NCI-H2081 treated with DMSO at 0.1 percent for 48 hours (cell line): ENCODE measurements at places on chromosomes 2 and 18.

DNA sequence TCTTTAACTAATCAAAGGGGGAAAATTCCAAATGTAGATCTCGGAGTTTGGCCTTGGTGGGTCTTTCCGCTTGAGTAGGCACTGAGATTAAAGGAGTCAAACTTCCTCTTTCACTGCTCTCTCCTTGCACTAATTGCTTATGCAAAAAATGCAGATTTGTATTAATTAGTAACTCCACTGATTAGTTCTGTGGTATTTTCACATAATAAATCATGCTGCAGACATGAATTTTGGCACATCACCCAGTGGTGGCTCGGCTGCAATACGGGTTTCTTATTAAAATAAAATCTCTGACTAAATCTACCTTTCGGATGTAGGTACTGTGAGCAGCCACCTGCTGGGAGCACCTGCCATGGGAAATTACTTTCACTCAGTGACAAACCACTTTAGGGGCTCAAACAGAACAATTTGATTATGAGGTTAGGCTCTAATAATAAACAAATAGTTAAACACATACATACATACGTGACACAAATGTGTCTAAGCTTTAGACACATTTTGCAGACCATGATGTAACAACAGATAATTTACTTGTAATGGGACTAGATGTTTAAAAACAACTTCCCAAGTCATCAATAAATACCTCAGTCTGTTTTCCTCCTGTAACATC, 6.4 kb upstream of the NEUROD1 start:
- DNase-seq, result peak; percentile 31

GRCh38 chr2:224268441-224268840, 133.5 kb downstream of the FAM124B start:
- peak; percentile 21 for DNase-seq

DNA sequence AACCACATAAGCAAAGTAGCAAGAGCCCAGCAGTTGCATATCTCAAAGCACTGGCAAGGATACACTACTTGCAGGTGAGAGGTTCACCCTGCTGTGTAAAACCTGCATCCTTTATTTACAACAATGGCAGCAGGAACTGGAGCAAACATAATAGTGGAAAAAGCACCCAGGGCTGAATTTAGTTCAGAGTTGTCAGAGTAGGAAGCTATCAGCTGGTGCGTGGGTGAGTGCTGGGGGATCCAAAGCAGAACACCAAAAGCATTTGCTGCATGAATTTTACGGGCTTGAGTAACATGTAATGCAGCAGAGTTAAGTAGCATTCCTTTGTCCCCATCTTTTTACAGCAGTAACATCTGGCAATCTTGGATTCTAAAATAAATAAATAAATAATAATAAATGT, 73.5 kb upstream of the SRD5A2 start:
- no peak for DNase-seq

GRCh38 chr2:155665704-155666103, 666.8 kb downstream of the NR4A2 start:
- no peak for DNase-seq

GRCh38 chr2:23901966-23902846, 24.7 kb downstream of the ATAD2B start:
- no peak for DNase-seq

- DNase-seq, result no peak
These were observed 7.7 kb downstream of the RTP5 start for GRCh38 chr2:241877197-241877685.

DNA sequence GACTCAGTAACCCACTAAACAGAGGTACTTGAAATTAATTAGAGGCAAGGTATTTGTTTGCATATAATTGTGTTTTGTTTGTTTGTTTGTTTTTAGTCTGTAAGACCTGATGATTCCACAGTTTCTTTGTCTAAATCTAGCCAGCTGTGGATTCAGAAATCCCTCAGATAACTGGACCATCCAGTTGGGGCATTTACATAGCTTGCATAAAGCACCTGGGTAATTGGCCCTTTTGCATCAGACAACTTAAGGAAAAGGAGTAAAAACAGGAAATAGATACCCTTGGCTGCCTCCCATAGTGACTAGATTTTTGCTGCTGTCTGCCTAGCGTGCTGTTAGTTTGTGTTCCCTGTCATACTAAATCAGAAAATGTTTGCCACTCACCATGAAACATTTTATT, 46.6 kb upstream of the XIRP2 start:
- no peak for DNase-seq

DNA sequence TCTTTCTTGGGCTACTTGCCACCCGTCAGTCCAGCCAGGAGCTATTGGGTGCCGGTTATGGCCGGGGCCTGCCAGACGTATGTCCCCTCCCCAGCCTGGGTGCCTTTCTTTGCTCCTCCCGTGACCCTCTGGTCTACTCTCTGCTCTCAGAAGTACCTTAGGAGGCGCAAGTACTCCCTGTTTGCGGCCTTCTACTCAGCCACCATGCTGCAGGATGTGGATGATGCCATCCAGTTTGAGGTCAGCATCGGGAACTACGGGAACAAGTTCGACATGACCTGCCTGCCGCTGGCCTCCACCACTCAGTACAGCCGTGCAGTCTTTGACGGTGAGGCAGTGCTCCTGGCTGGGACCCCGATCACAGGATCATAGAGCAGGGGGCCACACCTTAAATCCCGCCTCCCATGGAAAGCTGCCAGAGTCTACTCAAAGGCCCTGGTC, 99.5 kb downstream of the DYSF start:
- DNase-seq, result no peak

- DNase-seq, result no peak
These were observed 8.9 kb downstream of the METTL5 start for GRCh38 chr2:169815849-169816248.

DNA sequence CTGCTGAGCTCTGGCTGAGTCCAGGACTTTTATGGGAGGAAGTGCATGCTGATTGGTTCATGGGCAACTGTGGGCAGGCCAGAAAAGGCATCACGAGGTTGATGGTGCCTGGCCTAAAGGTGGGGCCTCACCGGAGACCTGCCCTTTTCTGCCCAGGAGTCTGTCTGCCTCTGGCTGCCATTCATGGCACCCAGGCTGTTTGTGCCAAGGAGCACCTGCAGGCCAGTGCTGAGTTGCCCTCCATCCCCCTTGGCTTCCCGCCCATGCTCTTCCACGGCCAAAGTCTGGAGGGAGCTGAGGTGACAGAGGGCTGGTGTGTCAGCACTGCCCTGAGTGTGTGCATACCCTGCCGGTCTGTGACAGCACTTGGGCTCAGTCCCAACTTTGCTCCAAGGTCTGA, 123.2 kb downstream of the PTH2R start:
- no peak for DNase-seq

DNA sequence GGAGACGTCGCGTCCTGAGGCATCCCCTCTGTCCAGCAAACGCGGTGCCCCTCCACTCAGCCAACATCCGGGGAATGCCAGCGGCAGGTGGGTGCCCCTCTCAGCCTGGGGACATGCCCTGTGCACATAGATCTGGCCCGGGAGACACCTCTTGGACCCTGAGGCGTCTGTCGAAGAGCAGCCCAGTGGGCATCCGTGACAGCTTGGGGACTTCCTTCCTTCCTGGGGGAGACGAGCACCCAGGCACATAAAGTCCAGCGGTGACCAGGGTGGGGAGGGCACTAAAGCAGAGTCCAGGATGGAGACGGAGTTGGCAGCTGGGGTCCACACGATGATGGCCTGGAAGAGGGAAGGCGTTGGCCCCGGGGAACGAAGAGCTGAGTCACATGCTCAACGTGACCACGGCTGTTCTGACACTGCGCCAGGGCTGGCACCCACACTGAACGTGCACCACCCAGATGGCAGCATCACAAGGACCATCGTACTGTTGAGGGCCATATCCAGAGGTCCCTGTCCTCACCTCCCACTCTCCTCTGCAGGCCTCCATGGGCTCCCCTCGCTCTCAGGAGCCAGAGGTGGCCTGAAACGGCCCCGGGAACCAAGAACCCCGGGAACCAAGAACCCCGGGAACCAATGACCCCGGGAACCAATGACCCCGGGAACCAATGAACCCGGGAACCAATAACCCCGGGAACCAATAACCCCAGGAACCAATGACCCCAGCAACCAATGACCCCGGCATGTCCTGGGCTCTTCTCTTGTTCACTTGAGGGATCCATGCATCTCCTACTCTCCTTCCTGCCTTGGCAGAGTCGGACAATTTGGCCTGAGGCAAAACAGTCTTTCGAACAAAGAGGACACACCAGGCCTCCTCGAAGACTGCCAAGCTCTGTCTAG, 22.6 kb downstream of the HDAC4 start:
- DNase-seq, result no peak

- DNase-seq, result no peak
These were observed 245.0 kb upstream of the FN1 start for GRCh38 chr2:215680605-215681598.

GRCh38 chr18:47931718-47932103, 1.3 kb upstream of the SMAD2 start:
- DNase-seq, result no peak

- no peak for DNase-seq
These were observed 134.4 kb downstream of the FIGN start for GRCh38 chr2:163601377-163601776.

- DNase-seq, result no peak
These were observed 22.6 kb upstream of the CALCRL start for GRCh38 chr2:187470698-187471097.

- DNase-seq, result no peak
These were observed 63.0 kb downstream of the ADNP2 start for GRCh38 chr18:80172056-80172455.

DNA sequence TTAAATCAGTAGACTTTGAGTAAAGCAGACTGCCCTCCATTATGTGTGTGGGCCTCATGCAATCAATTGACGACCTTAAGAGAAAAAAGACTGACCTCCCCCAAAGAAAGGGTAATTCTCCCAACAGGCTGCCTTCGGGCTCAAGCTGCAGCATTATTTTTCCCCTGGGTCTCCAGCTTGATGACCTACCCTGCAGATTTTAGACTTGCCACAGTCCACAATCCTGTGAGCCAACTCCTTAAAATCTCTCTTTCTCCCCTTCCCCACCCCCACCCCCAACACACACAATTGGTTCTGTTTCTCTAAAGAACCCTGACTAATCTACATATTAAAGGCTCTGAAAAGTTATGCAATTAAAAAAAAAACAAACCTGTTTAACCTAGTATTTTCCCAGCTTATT, 89.4 kb downstream of the RNF152 start:
- no peak for DNase-seq

DNA sequence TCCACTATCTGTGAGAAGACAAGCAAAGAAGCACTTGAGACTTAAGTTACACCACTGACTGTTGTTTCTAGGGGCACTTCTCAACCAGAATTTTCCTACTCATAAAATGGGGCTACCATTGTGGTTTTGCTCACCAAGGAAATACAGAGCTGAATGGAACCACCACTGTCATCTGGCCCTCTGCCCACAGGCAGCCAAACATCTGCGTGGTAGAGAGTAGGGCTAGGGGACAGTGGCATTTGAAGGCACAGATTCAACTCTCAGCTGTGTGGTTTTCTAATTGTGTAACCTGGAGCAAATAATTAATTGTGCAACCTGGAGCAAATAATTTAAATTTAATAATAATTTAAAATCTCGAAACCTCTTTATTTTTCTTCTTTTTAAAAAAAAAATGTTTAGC, 79.6 kb downstream of the PDE11A start:
- no peak for DNase-seq

DNA sequence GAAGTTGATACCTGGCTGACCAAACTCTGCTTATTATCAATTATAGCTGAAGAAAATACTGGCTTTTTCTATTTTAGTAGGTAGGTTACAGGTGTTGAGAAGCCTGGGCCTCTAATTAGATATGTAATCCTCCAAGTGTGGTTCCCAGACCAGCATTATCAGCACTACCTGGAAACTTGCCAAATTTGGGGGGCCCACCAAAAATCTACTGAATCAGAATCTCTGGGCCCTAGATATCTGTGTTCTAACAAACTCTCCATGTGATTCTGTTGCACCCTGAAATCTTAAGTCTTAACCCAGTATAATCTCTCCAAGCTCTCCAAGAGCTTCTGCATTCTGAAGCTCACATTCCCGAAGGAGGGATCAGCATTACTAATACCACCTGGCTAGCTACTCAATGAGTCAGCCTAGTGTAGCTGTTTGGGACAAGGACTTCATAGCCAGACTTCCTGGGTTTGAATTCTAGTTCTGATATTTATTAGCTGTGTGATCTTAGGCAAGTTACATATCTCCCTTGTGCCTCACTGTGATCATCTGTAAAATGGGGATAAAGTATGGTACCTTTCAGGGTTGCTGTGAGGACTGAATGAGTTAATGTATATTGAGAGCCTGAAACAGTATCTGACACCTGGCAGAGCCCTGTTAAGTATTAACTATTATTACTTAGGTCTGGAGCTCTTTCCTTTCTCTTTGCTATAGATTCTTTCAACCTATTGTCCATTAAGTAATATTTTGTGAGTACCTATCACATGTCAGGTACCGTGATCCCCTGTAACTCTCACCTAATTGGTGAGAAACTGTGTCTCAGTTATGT, 94.1 kb upstream of the CD302 start:
- no peak for DNase-seq

DNA sequence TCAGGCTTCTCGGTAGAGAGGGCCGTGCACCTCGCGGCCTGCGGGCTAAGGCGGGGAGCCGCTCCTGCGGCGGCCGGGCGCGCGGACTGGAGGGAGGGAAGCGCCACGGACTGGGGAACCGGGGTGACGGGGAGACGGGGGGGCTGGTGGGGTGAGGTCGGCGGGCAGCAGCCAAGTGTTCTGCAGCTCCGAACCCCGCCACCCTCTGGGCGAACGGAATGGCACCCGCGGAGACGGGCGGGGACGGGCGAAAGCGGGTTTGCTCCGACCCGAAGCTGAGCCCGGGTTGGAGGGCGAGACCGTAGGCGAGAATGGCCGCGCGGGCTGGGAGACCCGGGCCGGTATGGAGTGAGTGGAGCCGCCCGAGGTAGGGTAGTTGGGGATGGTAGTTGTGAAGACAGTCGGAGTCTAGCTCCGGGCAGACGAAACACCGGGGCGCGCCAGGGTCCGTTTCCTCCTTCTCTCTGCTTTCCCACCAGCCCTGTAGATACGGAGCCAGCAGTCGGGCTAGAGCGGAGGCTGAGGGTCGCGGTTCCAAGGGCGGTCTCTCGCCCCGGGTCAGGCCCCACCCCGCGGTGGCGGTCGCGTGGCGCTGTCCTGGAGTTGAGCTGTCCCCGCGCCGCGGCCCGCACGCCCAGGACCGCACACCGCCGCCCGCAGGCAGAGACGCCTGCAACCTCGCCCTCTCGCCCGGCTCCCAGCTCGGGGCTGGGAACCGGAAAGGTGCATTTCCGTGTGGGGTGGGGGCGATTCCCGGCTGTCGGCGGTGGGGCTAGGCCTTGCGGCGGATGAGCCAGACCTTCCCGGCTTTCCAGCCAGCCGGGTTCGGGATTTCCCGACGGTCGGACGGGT, 160.3 kb upstream of the SIX2 start:
- no peak for DNase-seq

GRCh38 chr18:8689517-8689916, 15.8 kb upstream of the MTCL1 start:
- no peak for DNase-seq

- peak; percentile 35 for DNase-seq
These were observed at the start of gene BIN1 for GRCh38 chr2:127106991-127107621. TSS of gene BIN1 (minus strand) at chr2:127107154. CDS start at chr2:127106943, 211 bp downstream.
